ENCODE measurements at places on chromosomes 13 and 19.
A peak's percentile ranks its signal among the peaks of the same experiment; 100 is the strongest.

GRCh38 chr19:17846146-17846545 lies 1.6 kb downstream of the JAK3 start:
- DNase-seq = no peak

DNA sequence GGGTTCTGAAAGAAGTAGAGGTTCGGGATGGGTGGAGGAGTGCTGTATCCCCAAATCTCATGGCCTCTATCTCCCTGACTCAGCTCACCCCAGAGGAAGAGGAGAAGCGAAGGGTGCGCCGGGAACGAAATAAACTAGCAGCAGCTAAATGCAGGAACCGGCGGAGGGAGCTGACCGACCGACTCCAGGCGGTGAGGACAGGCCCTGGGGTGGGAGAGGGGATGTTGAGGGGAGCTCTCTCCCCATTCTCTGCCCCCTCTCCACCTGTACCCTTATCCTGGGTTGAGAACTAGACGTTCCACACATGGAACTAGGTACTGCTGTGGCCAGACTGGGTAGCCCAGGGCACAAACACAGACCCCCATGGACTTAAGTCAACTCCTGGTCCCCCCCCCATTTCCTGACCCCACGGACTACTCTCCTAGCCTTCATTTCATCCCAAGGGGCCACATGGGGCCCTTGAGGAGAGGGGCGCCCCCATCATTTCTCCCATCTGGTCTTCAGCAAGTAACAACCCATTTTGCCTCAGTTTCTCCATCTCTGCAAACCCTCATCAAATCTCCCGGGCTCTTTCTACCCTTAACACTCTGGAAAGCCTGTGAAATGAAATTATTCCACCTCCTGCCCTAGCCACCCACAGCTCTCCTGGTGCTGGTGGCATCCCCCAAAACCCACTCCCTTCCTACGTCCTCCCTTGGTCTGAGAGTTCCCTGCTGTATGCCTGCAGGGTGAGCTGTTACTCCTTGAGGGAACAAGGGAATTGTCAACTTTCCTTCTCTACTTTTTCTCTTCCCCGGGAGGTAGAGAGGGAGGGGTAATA lies 3.5 kb downstream of the FOSB start:
- DNase-seq = no peak

- no peak for DNase-seq
These were observed 11.8 kb downstream of the STAP2 start for GRCh38 chr19:4326837-4327251.

GRCh38 chr13:113726961-113727411 lies 32.0 kb upstream of the TMEM255B start:
- DNase-seq = peak; percentile 50

DNA sequence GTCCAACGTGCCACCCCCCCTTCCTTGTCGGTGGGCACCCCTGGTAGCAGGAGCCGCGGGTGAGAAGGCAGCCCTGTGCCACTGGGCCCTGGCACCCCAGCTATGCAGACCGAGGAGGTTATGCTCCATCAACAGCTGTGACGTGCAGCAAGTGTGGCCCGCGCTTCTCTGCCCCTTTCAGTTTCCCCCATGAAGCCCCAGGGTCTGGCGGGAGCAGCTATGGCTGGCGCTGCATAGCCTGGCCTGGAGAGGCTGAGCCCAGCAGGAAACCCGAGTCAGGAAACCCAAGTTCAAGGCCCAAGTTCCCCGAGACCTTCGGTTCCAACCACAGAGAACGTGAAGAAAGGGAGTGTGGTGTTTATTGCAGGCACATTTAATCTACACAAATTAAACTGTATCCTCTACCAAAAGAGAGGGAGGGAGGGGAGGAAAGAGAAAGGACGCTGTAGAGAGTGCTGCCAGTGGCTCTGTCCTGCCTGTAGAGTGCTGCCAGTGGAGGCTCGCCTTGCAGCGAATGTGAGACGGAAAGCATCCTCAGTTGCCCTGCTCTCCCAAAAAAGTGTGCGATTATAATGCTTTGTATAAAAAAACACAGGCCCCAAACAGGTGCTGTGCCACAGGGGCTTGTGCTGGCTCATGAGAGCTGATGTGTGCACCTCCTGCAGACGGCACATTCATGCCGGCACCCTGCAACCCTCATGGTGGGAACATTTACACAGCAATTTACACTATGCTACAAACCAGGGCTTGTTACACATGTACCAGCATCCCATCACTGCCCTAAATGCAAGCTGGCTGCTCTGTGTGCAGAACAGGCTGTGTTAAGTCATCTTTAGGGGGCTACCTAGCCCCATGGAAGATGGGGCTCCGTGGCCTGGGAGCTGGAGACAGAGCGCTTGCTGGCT lies 16.3 kb downstream of the POP4 start:
- DNase-seq = no peak

GRCh38 chr13:109329175-109329574 lies 457.2 kb downstream of the IRS2 start:
- no peak for DNase-seq

GRCh38 chr19:2603334-2603733 lies 99.2 kb downstream of the GNG7 start:
- no peak for DNase-seq

GRCh38 chr19:3964256-3965194 lies 6.4 kb downstream of the DAPK3 start:
- no peak for DNase-seq

DNA sequence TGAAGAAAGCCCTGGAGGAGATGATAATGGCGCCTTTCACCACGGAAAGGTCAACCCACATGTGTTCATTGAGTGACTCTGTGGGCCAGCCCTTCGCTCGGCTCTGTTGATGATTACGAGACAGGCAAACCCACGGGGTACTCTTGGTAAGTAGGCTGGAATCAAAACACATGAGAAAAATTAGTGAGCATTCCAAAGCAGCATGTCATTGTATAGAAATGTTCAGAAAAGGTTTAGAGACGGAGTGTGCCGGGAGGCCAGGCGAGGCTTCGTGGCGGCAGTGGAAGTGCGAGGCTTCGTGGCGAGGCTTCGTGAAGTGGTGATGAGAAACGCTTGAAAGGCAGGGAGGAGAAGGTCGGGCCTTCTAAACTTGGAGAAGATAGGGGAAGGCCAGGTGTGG lies 144.3 kb downstream of the ZNF536 start:
- DNase-seq = no peak

All from WERI-Rb-1 (cell line).